Body of pancreas (tissue), 4 donors: ENCODE measurements at places on chromosomes 7 and 10. TPM values are rescaled to one million over a fixed set of nuclear protein-coding genes. Genes with fewer than 3 reads are reported as not detected.

GRCh38 chr10:8628351-8628750 is 573.9 kb downstream of the GATA3 start:
- no peak for DNase-seq

The TFPI2 gene
- total RNA-seq: 10.9 TPM

The FOXI2 gene
- total RNA-seq: not detected

The WEE2 gene
- total RNA-seq: not detected

GRCh38 chr7:139648391-139648861 is 124.9 kb downstream of the CLEC2L start:
- DNase-seq: no peak

DNA sequence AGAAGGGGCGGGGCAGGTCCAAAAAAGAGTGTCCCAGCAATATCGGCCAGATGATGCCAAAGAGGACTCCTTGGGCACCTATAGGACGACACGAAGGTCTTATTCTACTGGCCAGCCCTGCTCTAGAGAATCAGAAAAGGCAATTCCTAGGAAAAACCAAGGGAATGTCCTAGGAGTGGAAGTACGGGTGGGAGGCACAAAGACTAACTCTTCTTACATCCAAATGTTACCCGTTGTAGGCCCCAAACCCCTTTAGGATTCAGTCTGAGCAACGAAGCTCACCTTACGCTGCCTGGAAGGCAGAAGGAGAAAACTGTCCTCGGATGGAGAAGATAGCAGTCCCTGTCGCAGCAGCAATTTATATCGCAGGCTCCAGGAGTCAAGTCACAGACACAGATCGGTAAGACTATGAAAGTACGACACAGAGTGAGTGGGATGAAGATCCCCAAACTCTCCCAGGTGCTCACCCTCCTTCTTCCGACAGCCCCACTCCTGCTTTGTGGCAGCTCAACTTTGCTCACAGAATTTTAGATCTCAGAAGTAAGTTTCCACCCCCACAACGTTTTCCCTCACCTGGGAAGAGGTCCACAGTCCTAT is 558 bp downstream of the TCTN3 start:
- no peak for DNase-seq

The PRKAR2B gene
- total RNA-seq: 44.2 TPM

DNA sequence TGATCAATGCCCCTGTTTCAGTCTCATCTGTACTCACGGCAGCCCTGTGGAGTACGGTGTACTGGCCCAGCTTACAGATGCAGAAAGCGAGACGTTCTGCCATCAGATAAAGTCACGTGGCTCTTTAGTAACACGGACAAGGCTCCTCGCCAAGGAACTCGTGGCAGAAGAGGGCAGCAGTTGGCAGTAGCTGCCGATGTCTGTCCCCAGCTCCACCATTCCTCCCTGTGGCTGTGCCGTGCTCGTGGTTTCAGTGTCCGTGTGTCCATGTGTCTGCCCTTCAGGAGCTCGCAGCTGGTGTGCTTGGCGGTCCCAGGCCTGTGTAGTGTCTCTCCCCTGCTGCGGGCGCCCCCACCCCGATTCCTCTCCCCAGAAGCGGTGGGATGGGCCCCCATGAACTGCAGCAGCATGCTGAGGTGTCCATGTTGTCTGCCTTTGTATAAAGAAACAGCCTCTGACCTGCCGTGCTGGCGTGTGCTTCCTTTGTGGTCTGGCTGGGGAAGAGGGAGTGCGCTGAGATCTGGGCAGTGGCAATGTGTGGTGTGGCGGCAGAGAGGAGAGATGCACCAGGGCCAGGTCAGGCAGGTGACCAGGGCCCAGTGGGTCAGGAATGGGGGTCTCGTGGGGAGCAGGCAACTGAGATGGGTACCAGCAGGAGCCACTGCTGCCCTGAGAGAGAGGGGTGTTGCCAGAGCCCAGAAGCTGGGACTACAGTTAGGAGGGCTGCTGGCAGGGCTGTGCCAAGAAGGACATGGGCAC is 9.8 kb downstream of the RHBDD2 start:
- no peak for DNase-seq

GRCh38 chr7:18518555-18518954 is 23.0 kb downstream of the HDAC9 start:
- no peak for DNase-seq

GRCh38 chr10:615583-616152 is 73.8 kb downstream of the DIP2C start:
- DNase-seq: no peak

DNA sequence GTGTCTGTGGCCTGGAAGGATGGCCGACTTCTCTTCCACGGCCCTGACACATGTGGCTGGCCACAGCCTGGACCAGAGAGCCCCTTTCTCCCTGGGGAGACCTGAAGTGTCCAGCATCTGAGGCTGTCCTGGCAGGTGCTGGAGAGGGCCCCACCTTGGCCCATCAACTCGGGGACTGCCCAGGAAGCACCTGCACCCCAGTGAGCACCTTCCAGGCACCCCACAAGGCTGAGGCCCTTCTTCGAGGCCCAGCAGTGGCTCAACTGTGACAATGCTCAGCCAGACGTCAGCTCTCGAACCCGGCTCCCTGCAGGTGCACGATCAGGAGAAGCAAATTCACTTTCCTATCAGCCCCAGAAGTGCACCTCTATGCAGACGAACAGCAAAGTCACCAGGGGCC is 24.3 kb downstream of the RGS10 start:
- DNase-seq: no peak

- DNase-seq: no peak
Observed at GRCh38 chr10:29026065-29026797, 262.6 kb upstream of the LYZL1 start.

The GIMAP4 gene
- 13.0 TPM for total RNA-seq

- no peak for DNase-seq
Observed at GRCh38 chr7:99938296-99938695, 8.9 kb upstream of the GJC3 start.

- DNase-seq: no peak
Observed at GRCh38 chr7:42753811-42754363, 158.0 kb downstream of the C7orf25 start.

GRCh38 chr7:106128836-106129235 is 16.7 kb upstream of the SYPL1 start:
- no peak for DNase-seq

The SPDYE9 gene
- total RNA-seq: not detected

GRCh38 chr10:35353395-35353794 is 17.1 kb downstream of the CCNY start:
- DNase-seq: no peak

The COBL gene
- total RNA-seq: 22.3 TPM

The SKIDA1 gene
- total RNA-seq: 1.3 TPM

DNA sequence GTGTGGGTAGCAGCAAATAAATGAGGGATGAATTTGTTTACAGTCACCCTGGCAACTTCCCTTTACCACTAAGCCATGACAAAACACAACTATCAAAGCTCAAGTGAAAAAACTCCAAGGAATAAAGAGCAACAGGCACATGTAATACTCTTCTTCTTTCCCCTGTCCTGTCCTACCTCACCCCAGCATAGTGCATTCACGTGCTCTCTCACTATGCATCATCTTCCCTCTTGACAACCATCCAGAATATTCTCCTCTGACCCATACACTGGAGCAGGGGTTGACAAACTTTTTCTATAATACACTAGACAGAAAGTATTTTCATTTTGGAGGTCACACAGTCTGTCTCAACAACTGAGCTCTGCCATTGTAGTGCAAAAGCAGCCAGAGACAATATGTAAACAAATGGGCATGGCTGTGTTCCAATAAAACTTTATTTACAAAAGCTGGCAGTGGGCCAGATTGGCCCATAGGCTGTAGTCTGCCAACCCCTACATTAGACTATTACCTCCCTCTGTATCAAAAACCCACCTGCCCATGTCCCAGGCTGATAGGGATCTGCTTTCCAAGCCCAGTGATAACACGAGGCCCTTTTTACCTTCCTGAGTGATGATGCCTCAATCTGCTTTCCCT is 354.5 kb downstream of the FGFR2 start:
- DNase-seq: no peak

- no peak for DNase-seq
Observed at GRCh38 chr10:47451273-47451997, 32.5 kb downstream of the ANXA8 start.

The PPP1R17 gene
- total RNA-seq: not detected

The MYPN gene
- not detected for total RNA-seq

GRCh38 chr7:131066635-131067034 is 261.0 kb upstream of the MKLN1 start:
- DNase-seq: no peak

The SUGCT gene
- total RNA-seq: 0.78 TPM

DNA sequence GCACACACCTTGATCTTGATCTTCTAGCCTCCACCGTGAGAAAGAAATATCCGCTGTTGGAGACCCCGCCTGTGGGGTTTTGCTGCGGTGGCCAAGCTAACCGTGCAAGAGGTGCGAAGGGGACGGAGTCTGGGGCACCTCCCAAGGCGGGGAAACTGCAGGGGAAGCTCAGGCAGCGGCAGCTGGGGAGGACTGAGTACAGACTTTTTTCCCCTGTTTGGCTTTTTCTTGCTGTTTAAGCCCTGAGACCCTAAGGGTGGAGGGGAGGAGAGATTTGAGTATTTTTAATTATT is 108.0 kb downstream of the DNAJB6 start:
- no peak for DNase-seq

The SLC16A9 gene
- 0.78 TPM for total RNA-seq

GRCh38 chr10:42956045-42956444 is 120.8 kb upstream of the RET start:
- DNase-seq: no peak

GRCh38 chr10:99467236-99467999 is 37.0 kb upstream of the GOT1 start:
- DNase-seq: no peak

- no peak for DNase-seq
Observed at GRCh38 chr7:97019710-97020225, 4.9 kb downstream of the DLX5 start.

GRCh38 chr10:30529373-30529998 is 95.5 kb downstream of the MAP3K8 start:
- peak; percentile 31 for DNase-seq

DNA sequence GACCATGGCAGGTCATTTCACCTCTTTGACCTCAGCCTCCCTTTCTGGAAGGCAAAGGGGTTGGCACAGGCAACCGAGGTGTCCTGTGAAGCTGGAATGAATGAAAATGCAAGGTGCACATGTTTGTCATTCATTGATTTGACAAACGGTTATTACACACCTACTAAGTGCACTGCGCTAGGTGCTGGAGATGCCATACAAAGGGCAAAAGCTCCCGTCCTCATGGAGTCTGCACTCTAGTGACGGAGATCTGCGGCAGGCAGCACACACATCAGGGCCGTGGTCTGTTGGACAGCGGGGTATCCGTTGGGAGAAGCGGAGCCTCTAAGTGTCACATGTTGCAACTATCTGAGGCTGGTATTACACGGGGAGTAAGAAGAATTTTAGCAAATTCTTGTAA is 44.2 kb downstream of the PRF1 start:
- no peak for DNase-seq

The UCN3 gene
- 1.0 TPM for total RNA-seq
